ENCODE measurements at places on chromosomes 7 and 10. TPM values are rescaled to one million over a fixed set of nuclear protein-coding genes. Genes with fewer than 3 reads are reported as not detected.

Gene COPS6
- 42.7 TPM for total RNA-seq

Gene DRGX
- not detected for total RNA-seq

GRCh38 chr7:120307991-120308545 is 35.1 kb downstream of the KCND2 start:
- no peak for DNase-seq

GRCh38 chr7:23467806-23468525 is 2.3 kb downstream of the IGF2BP3 start:
- no peak for DNase-seq

DNA sequence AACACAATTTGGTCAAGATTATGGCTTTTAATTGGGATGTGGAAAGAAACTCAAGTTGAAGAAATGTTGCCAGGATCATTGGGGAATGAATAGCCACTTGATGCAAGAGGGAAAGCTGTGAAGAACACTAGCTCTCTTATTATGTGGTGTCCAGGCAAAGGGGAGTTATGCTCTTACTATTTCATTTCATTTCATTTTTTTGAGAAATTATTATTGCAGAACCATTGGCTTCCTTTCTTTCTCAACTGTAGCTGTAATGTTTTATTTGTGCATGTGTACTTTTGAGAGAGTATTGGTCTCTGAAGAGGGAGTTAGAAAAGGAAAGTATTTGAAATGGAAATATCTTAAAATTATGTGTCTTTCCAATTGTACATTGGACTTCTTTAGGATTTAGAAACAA is 312.6 kb upstream of the BMPER start:
- no peak for DNase-seq

- DNase-seq, result no peak
These were observed 75.8 kb downstream of the CALN1 start for GRCh38 chr7:72336382-72336631.

- no peak for DNase-seq
These were observed 18.4 kb upstream of the HGF start for GRCh38 chr7:81788246-81788645.

DNA sequence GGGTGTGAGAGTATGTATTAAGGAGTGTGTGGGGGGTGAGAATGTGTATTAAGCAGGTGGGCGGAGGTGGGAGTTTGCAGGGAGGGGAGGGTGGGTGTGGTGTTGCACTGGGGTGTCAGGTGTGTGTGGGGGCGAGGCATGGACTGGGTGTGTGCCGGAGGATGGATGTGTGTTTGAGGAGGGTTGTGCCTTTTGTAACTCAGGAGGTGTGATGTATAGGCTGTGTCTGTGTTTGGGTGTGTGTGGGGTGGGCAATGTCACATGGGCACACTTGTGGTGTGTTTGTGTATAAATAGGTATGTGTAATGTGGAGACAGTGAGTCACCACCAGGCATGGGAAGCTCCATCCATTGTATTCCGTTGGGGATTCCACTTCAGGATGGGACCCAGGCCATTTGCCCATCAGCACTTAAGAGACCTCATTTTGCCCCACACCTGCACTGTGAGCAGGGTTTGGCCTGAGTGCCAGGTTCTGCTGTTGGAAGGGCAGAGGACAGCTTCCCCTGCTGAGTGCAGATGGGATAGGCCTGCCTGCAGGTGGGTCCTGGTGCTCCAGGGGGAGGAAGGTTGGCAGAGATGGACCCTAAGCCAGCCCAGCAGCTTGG is 5.8 kb downstream of the UNC5B start:
- DNase-seq, result no peak

GRCh38 chr7:135160098-135160857 is 10.2 kb downstream of the CYREN start:
- no peak for DNase-seq

All from lower leg skin (tissue), 4 donors.